ENCODE measurements at places on chromosomes 1 and 21.

GRCh38 chr1:245016700-245017099, 138.1 kb upstream of the KIF26B start:
- no peak for DNase-seq

GRCh38 chr1:204885790-204886189, 15.1 kb downstream of the NFASC start:
- DNase-seq = no peak

DNA sequence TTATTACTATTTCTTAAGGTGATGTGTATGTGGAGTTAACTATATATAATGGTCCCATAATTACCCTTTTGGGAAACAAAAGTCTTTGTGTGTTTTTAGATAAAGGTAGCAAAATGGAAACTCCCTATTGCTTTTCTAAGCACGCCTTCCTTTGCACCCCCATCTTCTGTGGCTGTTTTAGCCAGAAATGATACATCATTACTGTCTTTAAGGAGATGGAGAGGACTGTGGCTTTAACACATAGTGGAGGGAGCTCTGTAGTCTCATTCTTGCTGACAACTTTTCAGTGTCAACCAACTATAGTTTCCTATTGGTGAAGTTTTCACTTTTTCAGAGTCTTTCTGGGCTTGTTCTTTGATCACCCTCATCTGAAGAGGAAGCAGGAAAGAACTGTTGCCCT, 1.0 kb downstream of the APOBEC4 start:
- no peak for DNase-seq

DNA sequence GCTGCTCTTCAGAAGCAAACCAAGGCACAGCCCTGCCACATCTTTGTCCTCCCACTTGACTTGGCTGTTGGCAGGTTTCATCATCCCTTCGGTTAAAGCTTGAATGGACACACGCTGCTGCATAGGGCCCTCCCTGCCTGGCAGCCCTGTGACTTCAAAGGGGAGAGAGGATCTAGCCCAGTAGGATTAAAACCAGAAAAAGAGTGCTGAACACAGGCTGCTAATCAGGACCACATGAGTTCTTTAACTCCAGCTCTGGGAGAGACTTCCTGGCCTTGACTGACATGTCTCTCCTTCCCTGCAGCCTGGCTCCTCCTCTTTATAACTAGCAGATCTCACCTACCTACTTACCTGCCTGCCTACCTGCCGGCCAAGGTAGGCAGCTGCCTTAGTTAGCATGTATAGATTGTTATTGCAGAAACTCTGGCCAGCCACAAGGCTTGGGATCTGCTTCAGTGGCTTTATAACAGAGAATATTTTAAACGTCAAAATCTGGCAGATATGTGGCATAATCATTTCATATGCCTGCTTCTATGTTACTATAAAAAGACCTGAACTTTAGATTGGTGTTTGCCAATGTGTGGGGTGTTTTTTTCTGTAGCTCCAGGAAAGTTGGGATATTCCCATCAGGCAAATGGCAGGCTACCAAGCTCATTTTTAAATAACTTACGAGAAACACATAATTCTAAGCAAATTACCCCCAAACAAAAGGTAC, 49.4 kb downstream of the ERG start:
- DNase-seq = no peak

DNA sequence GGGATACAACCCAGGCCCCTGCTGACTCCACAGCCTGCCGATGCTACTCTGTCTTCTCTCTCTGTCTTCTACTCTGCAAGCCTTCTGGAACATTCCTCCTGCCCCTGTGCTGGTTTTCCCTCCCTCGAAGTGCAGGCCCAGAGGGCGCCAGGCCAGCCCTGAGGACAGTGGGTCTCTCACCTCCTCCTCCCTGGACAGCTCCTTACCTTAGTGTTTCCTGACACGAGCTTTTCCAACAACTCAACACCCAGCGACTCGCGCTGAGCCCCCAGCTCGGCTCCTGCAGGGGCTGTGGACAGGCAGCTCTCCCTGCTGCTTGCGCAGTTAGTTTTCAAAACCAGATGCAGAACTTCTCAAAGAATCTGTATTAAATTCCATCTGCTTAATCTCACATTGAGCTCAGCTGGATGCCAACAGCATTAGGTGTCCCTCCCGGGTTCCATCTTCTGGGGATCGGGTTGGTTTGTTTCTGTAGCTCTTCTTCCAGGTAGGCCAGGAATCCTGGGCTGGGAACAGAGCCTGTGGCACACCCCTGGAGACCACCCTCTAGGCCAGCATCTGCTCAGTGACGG, 54.2 kb downstream of the PTPRU start:
- no peak for DNase-seq

- no peak for DNase-seq
Measured at GRCh38 chr1:235102259-235102582, 26.4 kb downstream of the TOMM20 start.

DNA sequence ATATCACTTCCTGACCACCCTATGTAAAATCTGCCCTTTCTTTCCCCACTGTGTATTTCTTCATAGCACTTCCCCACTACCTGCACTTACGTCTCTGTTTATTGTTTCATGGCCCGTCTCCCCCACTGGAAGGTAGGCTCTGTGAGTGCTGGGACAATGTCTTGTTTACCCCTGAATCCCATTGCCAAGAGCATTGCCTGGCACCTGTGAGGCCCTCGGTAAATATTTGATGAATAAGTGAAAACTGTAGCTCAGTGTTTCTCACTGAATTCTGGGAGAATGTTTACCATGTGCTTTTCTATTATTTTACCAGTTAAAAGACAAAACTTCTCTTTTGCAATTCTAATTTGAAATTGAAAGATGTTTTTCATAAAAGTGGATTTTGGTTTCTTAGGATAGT, 11.8 kb downstream of the NFASC start:
- no peak for DNase-seq

- DNase-seq = no peak
Measured at GRCh38 chr1:18899363-18900049, 2.8 kb downstream of the ALDH4A1 start.

- no peak for DNase-seq
Measured at GRCh38 chr1:25784575-25785051, 15.4 kb upstream of the SELENON start.

- no peak for DNase-seq
Measured at GRCh38 chr1:241518476-241519307, 863 bp downstream of the FH start.

GRCh38 chr1:152459596-152460528, 45.8 kb upstream of the CRNN start:
- DNase-seq = no peak

- no peak for DNase-seq
Measured at GRCh38 chr1:29382851-29383745, 146.8 kb downstream of the PTPRU start.

DNA sequence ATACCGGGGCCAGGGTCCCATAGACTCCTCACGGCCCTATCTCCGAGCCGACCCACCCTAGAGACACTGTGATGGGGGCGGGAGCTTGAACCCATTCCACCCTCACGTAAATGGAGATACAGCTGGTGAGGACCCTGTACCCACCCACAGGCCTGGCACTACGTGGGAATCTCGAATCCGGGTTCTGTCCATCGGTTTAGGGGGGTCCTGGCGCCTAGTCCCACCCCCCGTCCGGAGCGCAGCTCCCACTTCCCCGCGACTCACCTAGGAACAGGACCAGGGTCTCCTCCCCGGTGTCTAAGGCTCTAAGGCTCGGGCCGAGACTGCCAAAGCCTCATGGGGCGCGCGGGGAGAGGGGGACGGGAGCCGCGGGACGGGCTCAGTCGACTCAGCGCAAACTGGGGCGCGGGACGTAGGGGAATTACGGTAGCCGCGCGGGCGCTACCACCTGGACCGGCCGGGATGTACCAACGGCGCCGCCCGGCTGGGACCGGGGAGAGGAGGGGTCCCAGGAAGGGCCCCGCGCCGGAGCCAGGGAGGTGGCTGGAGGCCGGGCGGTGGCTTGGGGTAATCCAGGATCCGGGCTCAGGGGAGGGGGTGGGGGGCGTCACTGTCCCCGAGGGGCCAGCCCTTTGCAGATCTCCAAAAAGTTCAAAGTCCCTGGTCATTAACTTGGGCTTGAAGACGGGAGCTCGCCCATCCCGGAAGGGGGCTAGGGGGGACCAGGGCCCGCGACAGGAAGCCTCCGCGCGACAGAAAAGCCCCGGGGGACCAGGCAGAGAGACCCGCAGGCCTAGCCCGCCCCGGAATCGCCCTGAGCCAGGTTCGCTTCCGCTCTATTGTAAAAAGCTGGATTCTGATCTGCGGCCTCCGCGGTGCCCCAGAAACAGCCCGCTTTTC, 1.0 kb downstream of the PLEKHG5 start:
- no peak for DNase-seq

DNA sequence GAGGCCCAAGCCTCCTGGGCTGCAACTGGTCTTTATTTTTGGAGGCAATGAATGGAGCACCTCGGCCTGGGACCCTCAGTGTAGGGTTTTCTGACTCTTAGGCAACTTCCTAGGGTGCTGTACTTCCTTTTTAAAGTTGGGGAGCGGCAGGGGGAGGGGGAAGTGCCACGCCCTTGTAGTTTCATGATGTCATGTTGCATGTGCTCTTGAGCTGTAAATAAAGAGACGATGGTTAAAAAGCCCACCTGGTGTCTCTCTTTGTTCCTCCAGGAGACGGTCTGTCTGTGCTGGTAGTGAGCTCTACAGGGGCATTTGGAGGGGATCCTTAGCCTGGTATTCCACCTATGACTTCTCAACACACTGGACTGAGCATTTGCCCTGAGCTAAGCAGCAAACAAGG, 10.3 kb upstream of the AGTRAP start:
- DNase-seq = no peak
